ENCODE measurements at places on chromosomes 3 and 15.

DNA sequence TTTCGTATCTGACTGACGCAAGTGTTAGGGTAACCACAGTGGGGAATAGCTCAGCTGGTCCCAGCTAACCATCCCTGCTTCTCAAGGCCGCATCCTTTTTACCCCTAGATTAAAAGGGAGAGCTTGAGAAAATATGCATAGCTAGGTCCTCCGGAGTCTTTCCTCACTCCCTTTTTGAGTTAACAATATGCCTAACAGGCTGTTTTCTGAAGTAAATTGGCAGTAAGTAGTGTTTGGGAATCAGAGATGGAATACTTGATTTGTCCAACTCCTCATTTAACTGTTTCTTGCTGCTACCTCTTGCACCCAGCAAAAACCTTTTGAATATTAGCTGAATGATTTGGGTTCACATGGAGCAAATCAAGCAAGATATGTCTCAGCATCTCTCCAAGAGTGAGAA, 326.1 kb downstream of the LPP start:
- ATAC-seq: no peak

- peak; percentile 12 for ATAC-seq
Measured at GRCh38 chr3:192890347-192891335, 27.0 kb downstream of the MB21D2 start.

GRCh38 chr15:59221511-59222505, 15.2 kb downstream of the LDHAL6B start:
- ATAC-seq: peak; percentile 28

GRCh38 chr3:173473237-173473636, 75.7 kb downstream of the NLGN1 start:
- ATAC-seq: no peak

DNA sequence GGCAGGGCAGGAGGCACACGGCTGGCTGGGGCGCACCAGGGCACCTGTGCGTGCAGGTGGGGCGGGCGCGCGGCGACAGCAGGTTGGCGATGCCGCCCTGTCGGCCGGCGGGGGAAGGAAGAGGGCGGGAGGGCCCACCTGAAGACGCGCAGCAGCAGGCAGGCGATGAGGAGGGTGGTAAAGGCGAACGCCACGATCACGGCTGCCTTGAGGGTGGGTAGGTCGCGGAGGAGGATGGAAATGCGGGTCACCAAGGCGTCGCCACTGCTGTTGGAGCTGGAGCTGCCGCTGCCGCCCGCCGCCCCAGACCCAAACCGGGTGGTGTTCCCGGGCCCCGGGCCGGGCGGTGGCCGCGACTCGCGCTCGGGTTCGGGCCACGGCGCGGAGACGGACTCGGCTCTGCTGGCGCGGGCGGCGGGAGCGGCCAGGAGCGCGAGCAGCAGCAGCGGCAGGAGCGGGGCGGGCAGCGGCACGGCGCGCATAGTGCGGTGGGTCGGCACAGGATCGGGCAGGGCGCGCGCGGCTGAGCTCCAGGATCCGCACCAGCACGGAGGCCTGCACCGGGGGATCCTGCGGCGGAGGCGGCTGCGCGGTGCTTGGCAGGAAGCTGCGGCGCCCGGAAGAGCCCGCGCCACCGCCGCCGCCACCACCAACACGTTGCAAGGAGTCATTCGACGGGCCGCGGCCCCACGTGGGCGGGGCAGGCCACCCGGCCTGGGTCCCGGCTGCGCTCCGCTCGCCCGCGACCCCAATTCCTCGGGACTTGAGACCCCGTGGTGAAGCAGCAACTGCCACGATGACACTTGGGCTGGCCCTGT, at the start of gene FAM174B:
Gene FAM174B (minus strand): TSS at position 598 of the 818 bp plus-strand sequence.
- ATAC-seq: peak; percentile 74

GRCh38 chr3:50372349-50372748, 13.0 kb upstream of the TMEM115 start:
- ATAC-seq: no peak

GRCh38 chr15:56813995-56814394, 80.7 kb upstream of the ZNF280D start:
- no peak for ATAC-seq

GRCh38 chr3:52399593-52399992, 45.3 kb downstream of the SEMA3G start:
- ATAC-seq: no peak

DNA sequence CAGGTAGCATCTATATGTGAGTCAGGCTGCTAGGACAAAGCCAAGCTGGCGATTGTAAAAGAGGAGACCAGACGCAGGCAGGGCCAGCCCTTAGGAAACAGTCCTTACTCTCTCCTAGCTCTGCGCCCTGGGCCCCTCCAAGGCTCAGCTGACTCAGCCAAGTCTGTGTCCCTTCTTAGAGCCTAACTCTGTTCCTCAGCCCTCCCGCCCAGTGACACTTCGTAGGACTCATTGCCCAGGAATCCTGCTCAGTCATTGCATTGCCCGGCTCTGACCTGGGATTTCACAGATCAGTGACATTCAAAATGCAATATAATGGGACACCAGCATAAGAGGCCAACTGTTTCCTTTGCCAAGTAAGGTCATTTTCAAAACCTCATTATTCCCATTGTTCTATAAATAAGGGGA, 244.2 kb downstream of the TLE3 start:
- ATAC-seq: no peak

DNA sequence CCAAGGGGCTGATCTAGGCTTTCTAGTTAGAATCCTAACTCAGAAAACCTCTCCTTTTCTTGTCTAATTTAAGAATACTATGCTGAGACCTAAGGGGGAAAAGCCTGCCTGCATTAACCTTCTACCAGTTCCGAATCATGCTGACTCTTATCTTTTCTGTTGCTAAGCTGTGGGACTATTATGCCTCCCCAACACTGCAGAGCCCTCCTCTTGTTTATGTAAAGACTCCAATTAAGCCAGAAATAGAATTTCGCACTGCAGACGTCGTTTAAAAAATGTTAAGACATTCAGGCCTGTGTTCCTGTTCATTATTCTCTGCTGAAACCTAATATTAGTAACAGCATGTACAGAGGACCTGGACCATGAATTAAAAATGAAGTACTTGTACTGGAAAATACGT, 310.6 kb upstream of the ATP11B start:
- ATAC-seq: no peak

DNA sequence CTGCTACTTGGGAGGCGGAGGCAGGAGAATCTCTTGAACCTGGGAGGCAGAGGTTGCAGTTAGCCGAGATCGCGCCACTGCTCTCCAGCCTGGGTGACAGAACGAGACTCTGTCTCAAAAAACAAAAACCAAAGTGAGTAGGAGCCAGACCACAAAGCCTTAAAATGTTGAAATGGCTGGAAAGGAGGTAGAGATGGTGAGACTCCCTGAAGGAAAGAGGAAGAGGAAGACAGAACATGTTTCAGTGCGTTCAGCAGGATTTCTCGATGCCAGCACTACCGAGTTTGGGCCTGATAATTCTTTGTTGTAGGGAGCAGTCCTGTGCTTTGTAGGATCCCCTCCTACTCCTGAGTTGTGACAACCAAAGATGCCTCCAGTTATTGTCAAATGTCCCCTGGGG, 189.9 kb downstream of the AKAP13 start:
- ATAC-seq: no peak

DNA sequence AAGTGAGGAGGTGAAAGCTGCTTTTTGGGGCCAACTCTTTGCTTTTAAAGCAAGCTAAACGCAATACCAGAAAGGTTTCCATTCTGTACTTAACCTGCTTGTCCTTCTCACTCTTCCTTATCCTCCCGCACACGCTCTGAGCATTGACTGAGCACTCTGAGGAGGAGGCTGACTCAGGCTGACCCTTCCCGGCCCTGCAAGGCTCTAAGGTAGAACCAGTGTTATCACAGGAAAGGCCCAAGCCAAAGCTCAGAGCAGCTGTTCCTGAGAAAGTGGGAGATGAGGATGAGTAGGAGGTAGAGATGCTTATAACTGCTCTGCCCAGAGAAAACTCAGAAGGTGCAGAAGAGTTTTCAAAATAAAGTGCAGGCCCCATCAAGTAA, 2.3 kb downstream of the B3GNT5 start:
- ATAC-seq: no peak

- no peak for ATAC-seq
Measured at GRCh38 chr3:58321791-58322190, 10.9 kb upstream of the PXK start.

All from activated T-helper 17 cell treated with anti-CD3 and anti-CD28 coated beads, Interleukin-2, amount 50 U/mL, for 72 hours (primary cell).